ENCODE measurements at places on chromosomes 13 and 19.

DNA sequence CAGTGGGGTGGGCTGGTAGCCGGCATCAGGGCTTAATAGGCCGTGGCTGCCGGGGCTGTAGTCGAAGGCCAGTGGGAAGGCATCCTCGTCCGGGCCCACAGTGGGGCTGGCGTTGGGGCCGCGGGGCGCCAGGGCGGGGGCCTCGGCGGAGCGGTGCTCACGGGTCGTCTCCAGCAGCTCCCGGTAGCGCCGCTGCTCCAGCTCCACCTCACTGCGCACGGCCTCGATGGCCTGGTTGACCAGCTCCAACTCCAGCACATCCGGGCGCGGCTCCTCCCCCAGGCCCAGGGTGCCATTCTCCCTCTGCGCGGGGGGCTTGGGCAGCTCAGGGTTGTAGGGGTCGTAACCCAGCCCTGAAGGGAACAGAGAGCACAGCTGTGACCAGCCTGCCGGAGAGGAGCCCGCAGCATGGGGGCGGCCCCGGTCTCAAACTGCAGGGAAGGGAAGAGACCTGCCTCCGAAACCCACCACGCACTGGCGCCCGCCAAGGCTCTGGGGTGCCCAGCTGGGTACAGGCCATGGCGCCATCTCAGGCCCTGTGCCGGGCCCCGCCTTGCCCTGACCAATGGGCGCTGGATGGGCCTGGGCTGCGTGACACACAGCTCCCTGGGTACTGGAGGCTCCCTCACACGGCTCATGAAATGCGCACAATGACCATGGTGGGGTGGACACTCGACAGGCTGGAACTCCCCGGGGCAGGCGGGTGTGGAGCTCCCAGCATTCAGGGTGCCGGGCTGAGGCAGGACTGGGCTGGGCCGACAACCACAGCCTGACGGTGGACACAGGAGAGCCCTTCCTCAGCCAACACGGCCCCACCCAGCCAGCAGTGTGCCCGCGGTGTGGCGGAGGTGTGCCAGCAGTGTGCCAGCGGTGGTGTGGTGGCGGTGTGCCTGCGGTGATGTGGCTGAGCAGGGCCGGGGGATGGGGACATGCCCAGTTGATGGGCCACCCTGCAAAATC is 16.5 kb upstream of the ATP8B3 start:
- DNase-seq: no peak

DNA sequence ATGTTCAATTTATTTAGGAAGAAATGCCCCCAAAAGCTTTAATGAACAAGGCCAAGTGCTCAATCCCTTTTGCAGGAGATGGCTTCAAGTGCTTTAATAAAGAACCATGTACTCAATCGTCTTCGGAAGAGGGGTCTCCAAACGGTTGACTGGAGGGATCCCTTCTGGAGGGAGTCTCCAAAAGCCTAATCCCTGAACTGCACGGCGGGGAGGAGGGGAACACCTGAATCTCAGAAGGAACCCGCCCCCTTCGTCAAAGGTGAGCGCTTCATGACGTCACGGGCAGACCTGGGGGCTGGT is 505 bp downstream of the PAF1 start:
- no peak for DNase-seq

GRCh38 chr19:17333611-17334413 is 843 bp downstream of the ANO8 start:
- DNase-seq: peak; percentile 87

DNA sequence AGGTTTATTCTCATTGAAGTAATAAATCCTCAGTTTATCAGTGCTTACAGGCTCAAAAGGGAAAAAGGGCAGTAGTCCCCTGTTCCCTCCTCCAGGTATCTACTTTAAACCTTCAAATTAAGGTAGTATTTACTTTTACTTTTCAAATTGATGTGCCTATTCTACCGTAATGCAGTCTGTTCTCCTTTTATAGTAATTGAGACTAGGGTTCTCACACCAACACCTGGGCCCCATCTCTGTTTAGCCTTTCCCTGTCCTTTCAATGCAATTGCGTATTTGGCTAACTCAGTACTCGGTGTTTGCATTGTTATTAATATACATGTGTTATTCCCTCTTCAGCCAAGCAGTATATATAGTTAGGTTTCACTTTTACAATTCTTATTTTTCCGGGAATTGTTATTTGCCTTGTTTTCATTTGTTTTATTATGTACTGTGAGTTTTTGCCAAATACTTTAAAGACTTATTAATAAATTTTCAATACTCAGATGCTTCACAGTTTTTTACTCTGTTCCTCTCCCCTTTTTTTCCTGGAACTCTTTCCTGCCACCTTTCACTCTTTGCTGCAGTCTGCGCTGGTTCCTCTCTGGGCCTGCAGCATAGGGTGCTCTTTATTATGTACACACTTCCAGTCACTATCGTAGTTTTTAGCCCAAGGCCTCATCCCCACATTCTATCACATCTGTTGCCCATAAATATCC is 30.3 kb downstream of the USPL1 start:
- no peak for DNase-seq

- DNase-seq: no peak
Measured at GRCh38 chr19:2888731-2889224, 11.9 kb upstream of the ZNF57 start.

GRCh38 chr13:76570510-76570971 is 315.7 kb downstream of the KCTD12 start:
- DNase-seq: no peak

GRCh38 chr19:38400361-38400760 is 2.5 kb upstream of the FAM98C start:
- no peak for DNase-seq

DNA sequence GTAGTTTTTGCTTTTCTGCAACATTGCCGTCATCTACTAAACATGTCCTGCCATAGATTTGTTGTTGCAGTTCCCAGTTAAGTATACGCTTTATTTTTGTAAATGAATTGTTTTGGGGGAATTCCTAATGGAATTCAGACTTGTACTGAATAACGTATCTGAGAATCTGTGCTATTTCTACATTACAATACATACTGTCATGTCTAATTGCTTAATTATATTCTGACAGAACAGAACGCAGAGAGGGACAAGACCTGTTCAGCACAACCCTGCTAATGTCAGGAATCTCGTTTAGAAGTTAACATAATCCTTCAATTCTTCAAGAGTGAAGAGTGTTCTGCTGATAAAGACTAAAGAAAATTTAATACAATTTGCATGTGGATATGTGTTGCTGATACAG is 861.1 kb upstream of the KLHL1 start:
- no peak for DNase-seq

DNA sequence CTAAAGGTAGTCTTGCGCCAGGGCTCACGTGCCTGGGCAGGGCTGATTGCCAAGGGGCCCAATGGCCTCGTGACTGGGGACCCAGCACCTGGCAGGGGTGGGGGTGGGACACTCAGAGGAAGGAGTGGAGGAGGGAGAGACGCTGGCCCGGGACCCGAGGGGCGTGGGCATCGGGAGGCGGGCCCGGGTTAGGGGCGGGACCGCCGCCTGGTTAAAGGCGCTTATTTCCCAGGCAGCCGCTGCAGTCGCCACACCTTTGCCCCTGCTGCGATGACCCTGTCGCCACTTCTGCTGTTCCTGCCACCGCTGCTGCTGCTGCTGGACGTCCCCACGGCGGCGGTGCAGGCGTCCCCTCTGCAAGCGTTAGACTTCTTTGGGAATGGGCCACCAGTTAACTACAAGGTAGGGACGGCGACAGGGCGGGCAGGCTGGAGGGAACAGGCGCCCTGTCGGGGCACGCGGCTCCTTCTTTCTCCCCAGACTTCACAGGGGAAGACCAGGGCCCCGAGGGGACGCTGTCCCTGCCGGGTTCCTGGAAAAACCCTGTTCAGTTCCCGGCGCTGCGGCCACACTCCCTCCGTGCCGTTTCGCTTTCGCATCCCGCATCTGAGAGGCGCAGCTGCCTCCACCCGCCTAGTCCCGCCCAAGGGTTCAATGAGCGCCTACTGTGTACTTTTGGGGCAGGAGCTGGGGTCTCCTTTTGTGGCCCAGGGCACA is at the start of gene IFI30:
IFI30 (plus strand) TSS at position 242 of the 717 bp plus-strand sequence; CDS start at position 271, 29 bp downstream.
- peak; percentile 83 for DNase-seq

GRCh38 chr19:16013181-16013850 is 63.0 kb upstream of the TPM4 start:
- DNase-seq: no peak

DNA sequence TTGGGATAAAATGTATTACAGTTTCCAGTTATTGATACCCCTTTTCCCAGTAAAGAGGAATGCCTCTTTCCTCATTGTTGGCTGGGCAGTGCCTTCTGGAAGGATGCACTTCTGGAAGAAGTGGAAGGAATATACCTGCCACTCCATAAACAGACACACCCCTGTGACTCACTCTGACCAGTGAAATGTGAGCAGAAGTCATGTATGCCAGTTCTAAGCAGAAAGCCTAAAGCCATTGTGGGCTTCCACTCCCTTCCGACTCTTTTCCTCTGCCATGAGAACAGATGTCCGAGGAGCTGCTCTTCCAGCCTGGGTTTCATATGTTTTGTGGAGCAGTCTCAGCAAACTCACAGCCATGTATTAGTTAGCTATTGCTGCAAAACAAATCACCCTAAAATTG is 166.1 kb upstream of the SERP2 start:
- no peak for DNase-seq

DNA sequence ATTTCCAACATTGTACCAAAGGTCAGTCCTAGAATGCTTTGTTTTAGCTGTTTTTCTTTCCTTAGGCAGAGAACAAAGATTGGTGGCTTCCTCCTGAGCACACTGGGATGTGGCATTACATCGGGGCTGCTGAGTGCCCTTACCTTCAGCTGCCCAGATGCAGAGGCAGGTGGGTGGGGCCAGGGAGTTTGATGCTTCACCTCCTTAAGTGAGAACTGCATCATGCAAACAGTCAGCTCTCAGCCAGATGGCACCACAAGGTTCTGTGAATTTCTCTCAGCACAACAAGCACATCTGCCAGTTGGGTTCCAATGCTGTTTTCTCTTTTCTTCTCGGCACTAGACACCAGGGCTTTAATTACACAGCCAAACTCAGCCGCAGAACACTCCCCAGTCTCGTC is 87.4 kb upstream of the UBL3 start:
- DNase-seq: no peak

GRCh38 chr13:111956261-111957151 is 110.4 kb upstream of the SOX1 start:
- no peak for DNase-seq

GRCh38 chr19:16441661-16442162 is 30.1 kb downstream of the EPS15L1 start:
- DNase-seq: no peak

- peak; percentile 85 for DNase-seq
Measured at GRCh38 chr13:23377983-23378632, 55.4 kb downstream of the SACS start.

DNA sequence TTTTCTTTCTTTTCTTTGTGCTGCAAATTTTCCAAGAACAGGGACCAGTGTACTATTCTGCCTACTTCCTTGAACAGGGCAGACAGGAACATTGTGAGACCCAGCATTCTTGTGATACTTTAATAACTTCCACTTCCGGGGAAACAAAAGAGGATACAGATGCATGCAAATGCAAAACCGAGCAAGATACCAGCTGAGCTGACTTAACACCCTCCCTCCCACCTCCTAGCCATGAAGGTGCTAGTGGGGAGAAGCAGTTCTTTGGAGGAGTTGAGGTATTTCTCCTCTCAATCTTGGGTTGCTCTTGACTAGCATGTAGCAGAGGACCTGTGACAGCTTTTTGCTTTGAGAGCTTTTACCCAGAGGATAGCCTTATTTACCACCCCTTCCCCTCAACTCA is 111.2 kb downstream of the KLF5 start:
- no peak for DNase-seq

DNA sequence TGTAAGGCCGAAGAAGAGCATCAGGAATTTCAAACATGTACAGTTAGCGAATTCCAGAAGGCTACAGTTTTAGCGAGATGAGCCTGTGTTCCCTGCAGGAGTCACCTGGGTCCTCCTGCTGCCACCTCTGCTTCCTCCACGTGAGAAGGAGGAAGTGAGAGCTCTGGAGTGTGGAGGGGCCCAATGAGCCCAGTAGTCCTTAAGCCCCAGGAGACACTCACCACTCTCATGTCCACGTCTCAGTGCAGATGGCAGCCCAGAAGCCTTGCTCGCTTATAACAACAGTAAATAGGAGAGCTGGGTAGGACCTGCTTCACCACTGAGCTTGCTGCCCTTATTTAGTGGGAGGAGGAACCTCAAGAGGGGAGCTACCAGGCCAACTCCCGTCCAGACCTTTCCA is 44.3 kb downstream of the SERP2 start:
- DNase-seq: no peak

GRCh38 chr19:2691951-2692350 is 10.5 kb downstream of the GNG7 start:
- DNase-seq: no peak

DNA sequence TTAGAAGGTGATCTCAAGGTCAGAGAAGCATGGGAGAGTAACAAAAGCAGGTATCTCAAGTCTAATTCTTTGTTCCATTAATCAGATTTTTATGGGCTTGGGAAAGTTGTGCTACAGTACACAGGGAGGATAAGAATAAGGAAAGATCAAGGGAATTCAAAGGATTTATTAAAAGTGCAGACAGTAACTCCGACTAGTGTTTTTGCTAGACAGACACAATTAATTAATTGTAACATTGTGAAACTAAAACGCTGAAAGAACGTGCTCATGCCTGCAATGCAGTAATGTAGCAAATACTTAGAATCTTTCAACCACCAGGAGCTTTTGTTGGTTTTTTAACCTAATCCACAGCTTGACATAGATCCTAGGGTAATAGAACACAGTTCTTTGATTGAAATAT is 221.5 kb downstream of the DACH1 start:
- no peak for DNase-seq

DNA sequence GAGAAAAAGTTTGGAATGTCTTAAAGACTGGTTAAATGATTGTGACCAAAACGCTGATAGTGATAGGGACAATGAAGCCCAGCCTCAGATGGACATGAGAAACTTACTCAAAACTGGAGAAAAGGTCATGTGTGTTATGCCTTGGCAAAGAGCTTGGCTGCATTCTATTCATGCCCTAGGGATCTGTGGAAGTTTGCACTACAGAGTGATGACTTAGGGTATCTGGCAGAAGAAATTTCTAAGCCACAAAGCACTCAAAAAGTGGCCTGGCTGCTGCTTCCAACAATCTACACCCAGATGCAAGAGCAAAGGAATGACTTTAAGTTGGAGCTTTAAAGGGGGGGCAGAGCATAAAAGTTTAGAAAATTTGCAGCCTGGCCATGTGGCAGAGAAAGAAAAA is 521.3 kb downstream of the UQCRFS1 start:
- no peak for DNase-seq

GRCh38 chr13:102978168-102978567 is 88.0 kb downstream of the SLC10A2 start:
- no peak for DNase-seq

GRCh38 chr19:35552534-35553384 is 7.3 kb downstream of the TMEM147 start:
- DNase-seq: no peak

DNA sequence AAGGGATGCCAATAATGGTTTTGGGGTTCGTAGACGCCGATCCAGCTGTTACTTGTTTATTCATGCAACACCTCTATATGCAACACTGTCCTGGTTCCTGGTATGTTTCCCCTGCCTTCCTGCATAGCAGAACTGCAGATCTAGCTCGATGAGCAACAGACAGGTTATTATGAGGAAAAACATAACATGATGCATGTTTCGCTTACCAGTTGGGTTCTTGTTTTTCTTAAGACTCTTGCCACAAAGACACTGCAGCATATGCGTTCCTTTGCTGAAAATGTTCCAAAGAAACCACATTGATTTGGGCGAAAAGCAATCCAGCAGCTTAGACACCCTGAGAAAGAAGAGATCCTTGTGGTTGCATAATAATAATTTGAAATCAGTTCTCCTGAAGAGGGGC is 583 bp downstream of the FGF14 start:
- peak; percentile 37 for DNase-seq

Data from AG08396 (cell line).